ENCODE measurements at places on chromosomes 7 and 10.

- no peak for DNase-seq
These were observed 82.8 kb upstream of the NPY start for GRCh38 chr7:24201226-24201625.

- DNase-seq = no peak
These were observed 34.1 kb downstream of the KCNMA1 start for GRCh38 chr10:77603534-77603927.

GRCh38 chr10:72292223-72292691, 18.5 kb downstream of the DDIT4 start:
- DNase-seq = no peak

DNA sequence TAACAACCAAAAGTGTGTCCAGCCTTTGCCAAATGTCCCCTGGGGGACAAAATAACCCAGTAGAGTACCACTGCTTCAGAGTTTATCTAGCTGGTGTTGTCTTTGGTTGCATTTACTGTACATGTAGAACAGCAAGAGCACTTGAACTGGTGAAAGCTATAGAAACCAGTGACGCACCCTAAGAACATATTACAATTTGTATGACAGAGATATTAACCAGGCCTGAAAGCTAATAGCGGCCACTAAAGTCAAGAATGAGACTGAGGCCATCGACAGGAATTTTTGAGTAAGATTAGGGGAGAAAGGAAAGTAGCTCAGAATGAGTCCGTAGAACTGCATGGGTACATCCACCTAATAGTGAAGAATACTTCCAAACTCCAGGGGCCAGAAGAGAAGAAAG, 236.2 kb downstream of the MTERF1 start:
- no peak for DNase-seq

DNA sequence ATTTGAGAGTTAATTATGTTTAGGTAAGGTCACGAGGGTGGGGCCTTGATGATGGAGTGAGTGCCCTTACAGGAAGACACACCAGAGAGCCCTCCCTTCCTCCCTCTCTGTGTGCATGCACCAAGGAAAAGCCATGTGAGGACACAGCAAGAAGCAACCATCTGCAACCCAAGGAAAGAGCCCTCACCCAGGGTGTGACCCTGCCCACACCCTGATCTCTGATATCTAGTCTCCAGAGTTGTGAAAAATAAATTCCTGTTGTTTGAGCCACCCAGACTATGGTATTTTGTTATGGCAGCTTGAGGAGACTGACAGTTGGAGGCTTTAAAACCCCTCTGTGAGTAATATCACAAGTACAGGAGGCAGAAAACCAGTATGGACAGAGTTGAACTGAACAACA, 15.0 kb upstream of the MCM10 start:
- DNase-seq = no peak
